ENCODE measurements at places on chromosomes 12 and 14.

DNA sequence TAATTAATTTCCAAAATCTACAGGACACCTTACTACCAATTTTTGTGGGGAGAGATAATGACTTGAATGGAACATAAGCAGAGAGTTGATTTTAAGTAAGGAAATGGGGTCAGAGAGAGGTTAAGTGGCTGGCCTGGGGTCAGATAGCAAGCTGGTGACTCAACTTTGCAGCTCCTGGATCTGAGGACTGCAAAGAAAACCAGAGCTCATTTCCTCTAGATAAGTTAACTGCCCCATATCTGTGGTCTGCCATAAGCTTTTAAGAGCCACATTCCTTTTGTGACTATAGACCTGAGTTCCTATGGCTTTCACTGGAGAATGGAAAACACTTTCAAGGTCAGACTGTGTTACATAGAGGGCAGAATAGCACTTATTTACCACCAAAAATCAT is 201.2 kb upstream of the PRICKLE1 start:
- DNase-seq: no peak

DNA sequence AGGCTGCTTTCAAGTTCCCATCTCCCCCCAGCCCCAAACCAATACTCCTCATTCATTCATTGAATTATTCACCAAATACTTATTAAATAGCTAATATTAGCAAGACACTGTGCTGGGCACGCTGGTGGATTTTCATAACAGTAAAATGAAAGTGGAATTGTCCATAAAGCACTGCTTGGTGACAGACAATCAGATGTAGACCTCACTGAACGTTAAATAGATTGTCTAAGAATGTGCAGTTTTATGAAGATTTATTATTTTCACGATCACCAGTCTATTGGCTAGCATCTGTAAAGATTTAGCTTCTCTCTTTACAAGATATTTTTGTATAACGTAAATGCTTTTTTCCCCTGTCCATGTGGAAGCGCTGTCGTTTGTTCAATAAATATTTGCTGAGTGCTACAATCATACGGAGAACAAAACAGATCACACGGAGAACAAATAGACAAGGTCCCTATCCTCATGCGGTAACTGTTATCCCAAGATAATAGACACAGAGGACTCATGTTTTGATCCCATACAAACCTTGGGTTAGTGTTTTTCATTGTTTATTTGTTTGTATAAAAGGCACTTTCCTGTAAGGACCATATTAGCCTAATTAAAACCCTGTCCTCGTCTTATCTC is 397.6 kb downstream of the BCAT1 start:
- DNase-seq: no peak

- no peak for DNase-seq
Measured at GRCh38 chr14:61573748-61574513, 121.4 kb upstream of the HIF1A start.

DNA sequence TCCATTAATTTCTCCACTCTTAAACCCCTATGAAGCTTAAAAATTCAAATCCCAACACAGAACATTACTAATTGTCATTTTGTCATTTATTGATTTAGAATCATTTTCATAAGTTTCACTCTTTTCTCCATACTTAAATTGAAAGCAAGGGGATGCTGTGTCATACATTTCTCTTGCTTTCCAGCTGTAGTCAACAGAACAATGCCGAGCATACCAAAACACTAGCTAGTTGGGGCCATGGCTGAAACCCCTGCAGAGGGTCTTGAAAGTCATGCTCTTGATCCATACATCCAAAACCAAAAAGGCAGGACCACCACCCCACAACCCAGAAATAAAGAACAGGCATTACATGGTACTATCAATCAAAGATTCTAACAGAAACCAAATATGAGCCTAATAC is 9.0 kb downstream of the EXOC5 start:
- no peak for DNase-seq

- DNase-seq: no peak
Measured at GRCh38 chr14:71150737-71151136, 243.5 kb downstream of the PCNX1 start.

DNA sequence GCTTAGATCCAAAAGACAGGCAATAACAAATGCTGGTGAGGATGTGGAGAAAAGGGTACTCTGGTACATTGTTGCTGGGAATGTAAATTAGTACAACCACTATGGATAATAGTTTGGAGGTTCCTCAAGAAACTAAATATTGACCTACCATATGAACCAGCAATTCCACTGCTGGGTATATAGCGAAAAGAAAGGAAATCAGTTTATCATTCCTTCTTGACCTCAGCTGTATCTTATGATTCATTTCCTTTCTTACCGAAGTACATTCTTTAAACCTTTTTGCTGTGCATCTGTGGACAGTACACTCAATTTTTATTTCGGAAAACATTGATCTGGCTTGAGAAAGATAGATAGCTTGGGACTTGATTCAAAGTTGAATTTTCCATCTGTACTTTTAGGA is 183.2 kb upstream of the LRFN5 start:
- DNase-seq: no peak

GRCh38 chr12:57892232-57892972 is 45.9 kb upstream of the CTDSP2 start:
- no peak for DNase-seq

- DNase-seq: no peak
Measured at GRCh38 chr14:36301159-36301558, 19.3 kb downstream of the MBIP start.

DNA sequence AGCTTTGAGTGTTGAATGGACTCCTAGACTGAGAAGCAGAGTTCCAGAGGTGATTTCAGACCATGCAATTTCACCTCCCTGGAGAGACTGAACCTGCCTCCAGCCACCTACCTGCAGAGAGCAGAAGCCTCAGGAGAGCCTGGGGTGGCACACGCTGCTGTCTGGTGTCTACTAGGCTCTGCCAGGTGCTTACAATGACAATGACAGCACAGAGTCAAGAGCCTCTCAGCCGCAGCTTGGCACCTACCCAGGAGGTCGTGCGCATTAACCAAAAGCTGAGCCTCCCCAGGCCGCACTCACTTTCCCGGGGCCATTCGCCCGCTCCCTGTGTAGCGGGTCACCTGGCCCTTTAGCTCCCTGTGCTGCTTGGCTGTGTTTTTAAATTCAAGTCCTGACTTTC is 63.2 kb downstream of the TESC start:
- DNase-seq: no peak
